Keratinocyte (primary cell): ENCODE measurements at places on chromosomes 3 and 15.

DNA sequence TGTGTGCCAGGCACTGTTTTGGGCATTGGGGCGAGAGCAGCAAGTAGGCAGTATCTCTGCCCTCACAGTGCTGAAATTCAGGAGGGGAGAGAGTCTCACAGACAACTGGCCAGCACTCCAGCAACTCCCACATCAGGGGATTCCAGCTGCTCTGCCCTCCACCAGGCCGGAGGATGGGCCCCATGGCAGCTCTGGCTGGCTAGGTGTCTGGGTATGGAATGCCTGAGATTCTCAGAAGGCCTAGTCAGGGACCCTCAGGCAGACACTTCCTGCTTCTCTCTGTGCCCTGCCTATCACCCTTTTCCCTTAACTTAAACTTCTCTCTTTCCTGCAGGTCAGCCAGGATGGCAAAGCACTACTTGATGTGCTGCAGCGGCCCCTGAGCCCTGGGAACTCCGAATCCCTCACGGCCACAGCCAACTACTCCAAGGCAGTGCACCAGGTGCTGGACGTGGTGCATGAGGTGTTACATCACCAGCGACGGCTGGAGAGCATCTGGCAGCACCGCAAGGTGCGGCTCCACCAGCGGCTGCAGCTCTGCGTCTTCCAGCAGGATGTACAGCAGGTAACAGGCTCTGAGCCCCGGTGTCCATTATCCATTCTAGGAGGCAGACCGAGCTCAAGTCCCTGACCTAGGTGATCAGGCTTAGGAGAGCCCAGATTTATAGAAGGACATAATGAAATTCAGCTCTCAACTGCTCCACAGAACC lies 342.2 kb upstream of the ROPN1 start:
- H3K36me3 ChIP-seq = no peaks in the 10 kb centered on the region
- DNase-seq = no peak
- no peaks in the 10 kb centered on the region for H3K4me1 ChIP-seq

- peaks cover 52% of the 10 kb centered on the region for H3K4me1 ChIP-seq
- H3K4me3 ChIP-seq = no peak overlapping the region
- peak overlapping the region; percentile 99 for H3K27ac ChIP-seq
- H3K36me3 ChIP-seq = no peaks in the 10 kb centered on the region
- no peaks in the 10 kb centered on the region for H3K27me3 ChIP-seq
- peak; percentile 83 for DNase-seq
These were observed 49.6 kb downstream of the SLMAP start for GRCh38 chr3:57805674-57806073.

DNA sequence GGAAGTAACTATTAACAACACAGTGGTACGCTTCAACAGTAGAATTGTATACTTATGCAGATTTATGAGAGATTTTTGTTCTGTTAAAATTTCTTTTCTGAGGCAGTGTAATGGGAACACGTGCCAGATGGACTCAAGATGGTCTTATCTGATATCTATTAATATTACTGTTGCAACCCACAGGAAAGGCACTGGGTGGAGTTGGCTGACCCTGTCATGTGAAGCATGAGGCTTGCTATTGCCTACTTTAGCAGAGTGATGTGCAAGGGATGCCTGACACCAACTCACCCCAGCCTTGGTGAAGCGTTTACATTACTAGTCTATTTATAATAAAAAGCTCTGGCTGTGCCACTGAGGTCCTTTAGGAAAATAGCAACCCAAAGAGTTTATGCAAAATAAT lies 19.8 kb upstream of the ARNT2 start:
- no peak overlapping the region for H3K4me3 ChIP-seq
- H3K36me3 ChIP-seq = no peaks in the 10 kb centered on the region
- H3K4me1 ChIP-seq = no peaks in the 10 kb centered on the region
- no peak for DNase-seq
- H3K27me3 ChIP-seq = no peaks in the 10 kb centered on the region
- H3K27ac ChIP-seq = no peak overlapping the region

- peaks cover 6% of the 10 kb centered on the region for H3K36me3 ChIP-seq
- no peak overlapping the region for H3K27ac ChIP-seq
- H3K27me3 ChIP-seq = no peaks in the 10 kb centered on the region
These were observed 66.4 kb downstream of the PTPRG start for GRCh38 chr3:61627768-61628185.

DNA sequence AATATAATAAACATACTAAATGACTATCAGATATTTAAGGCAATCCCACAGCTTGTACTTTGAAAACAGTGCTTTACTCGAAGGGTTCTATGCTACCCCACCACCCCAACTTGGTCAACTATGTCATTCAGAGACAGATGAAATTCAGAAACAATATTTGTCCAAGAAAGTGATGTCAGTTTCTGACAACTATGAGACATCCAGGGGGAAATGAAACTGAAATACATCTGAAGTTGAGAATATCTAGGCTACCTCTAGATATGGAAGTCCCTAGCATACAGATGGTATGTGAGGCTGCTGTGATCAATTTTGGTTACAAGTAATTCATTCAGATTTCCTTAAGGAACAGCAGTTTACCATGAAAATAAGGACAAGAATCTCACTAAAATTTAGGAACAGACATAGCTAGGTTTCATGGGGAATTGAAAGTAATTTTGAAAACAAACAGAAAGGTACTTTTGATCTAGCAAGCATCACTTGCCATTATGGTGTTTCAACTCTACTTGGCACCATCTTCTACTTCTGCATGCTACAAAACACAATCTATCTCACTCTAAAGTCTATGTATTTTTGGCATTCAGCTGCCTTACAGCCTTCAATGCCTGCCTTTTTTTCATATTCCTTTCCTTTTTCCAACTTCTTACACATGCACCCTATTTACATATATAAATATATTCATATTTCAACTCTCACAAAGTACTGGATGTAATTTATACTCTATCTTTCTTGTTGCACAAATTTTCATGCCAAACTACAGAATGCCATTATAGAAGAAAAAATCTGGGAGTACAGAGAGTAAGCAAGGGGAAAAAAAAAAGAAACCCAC lies 21.7 kb downstream of the ATG3 start:
- no peaks in the 10 kb centered on the region for H3K4me1 ChIP-seq

- DNase-seq = no peak
- H3K27ac ChIP-seq = no peak overlapping the region
- H3K4me1 ChIP-seq = no peaks in the 10 kb centered on the region
- no peak overlapping the region for H3K4me3 ChIP-seq
- H3K36me3 ChIP-seq = no peaks in the 10 kb centered on the region
These were observed 1001.4 kb downstream of the SQOR start for GRCh38 chr15:46636206-46636605.

GRCh38 chr3:78495301-78495700 lies 1272.5 kb downstream of the ROBO1 start:
- no peak overlapping the region for H3K27ac ChIP-seq
- no peak overlapping the region for H3K4me3 ChIP-seq
- no peaks in the 10 kb centered on the region for H3K4me1 ChIP-seq
- H3K27me3 ChIP-seq = no peaks in the 10 kb centered on the region
- DNase-seq = no peak

DNA sequence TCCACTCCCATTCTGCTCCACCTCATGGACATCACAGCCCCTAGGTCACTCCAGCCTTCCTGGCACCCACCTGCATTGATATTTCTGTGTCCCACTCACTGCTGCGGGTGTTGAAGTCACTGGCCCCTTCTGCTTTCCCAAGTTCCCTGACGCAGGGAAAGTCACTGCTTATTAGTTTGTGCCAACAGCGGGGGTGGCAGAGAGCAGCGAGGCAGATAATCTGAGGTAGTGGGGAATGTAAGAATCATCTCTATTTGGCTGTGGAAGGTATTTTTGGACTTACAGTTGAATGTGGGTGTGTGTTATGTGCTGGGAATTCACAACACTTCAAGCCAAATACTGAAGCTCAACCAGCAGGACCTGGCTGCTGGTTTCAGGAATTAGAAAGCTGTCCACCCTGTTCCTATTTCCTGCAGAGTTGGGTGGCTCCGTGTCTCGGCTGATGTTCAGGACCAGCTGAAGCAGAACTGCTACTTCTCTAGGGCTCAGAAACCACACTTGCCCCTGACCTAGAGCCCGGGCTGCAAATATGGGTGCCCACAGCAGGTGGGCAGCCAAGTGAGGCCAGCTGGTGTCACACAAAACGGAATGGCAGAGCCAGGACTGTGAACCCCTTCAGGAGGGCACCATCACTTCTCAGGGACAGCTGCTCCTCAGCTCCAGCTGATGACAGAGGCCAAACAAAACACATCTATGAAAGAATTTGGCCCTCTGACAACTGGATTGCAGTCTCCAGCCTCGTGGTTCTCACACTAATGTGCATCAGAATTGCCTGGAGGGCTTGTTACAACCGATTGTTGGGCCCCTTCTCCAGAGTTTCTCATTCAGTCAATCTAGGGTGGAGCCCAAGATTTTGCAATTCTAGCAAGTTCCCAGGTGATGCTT lies 57.7 kb downstream of the SEMA5B start:
- H3K27me3 ChIP-seq = peaks cover 39% of the 10 kb centered on the region
- H3K4me1 ChIP-seq = peaks cover 3% of the 10 kb centered on the region
- H3K36me3 ChIP-seq = no peaks in the 10 kb centered on the region
- H3K27ac ChIP-seq = no peak overlapping the region

DNA sequence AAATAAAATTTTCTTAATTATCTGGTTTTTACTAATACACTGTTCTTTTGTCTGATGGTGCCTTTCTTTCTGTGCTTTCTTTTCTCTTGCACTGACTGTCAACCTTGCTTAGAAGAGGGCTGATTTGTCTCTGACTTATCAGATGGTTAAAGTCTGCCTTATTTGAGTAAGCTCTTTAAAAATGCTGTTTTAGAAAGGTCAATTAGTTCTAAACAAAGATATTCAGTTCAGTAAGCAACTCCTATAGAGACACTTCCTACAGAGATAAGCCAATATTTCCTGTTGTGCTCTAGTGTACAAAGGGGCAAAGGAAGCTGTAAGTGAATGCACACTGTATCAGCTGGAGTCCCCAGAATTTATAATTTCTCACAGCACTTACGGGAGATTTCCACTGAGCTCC lies 153.4 kb upstream of the TSPAN3 start:
- DNase-seq = no peak
- H3K27me3 ChIP-seq = no peaks in the 10 kb centered on the region
- no peak overlapping the region for H3K27ac ChIP-seq
- no peaks in the 10 kb centered on the region for H3K36me3 ChIP-seq

DNA sequence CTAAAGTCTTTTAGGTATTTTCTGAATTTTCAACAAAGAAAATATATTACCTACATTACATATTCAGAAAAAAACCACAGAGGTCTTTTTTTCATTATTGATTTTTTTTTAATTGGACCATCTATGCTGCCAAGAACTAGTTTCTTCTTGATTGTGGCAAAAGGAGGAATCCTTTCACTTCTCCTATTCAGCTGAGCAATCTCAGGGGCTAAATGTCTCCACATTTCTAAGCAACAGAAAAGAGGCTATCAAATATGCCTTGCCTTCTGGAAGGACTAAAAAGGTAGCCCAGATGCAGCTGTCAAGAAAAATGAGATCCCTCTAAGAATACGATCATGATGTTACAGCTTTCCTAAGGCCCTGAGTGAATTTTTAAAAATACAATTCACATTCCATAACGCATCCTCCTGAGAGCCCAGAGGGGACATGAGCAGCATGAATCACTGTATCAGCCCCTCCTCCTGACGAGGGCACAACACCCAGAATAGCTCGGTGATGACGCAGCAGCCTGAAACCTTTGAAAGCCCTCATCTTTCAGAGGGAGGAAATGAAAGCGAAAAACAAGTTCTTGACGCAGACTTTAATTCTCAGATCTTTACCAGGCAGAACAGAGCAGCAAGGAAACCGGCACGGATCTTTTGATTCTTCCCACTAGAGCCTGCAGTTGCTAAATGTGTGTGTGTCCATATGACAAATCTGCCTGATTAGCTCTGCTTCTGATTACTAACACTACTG lies 24.6 kb downstream of the RUBCN start:
- H3K36me3 ChIP-seq = peaks cover 3% of the 10 kb centered on the region
- H3K27me3 ChIP-seq = no peaks in the 10 kb centered on the region
- H3K4me3 ChIP-seq = no peak overlapping the region
- peaks cover 18% of the 10 kb centered on the region for H3K4me1 ChIP-seq
- peak overlapping the region; percentile 97 for H3K27ac ChIP-seq

DNA sequence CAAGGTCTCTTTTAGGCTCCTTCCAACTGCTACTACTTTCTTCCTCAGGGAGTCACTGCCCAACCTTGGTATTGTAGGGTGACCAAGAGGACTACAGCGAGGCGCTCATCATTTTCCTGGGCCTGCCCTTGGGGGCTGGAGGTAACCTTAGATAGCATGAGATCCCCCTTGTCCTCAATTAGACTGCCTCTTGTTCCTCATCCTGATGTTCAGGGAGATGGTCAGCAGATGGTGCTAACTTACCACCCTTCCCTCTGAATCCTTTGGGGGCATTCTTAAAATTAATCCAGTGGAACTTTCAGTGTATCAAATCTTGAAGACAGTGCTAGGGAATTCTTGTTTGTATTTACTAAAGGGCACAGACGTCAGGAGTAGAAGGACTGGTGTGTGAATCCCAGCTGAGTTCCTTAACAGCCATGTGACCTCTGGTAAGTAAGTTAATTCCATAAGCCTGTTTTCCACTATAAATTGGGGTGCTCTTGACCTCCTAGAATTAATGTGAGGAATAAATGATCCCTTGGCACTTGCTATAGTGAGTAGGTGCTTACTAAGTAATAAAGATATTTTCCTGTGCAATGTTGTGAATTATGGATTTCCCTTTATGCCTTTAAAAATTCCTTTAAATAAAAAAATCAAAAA lies 4.1 kb upstream of the CLPX start:
- H3K4me3 ChIP-seq = no peak overlapping the region
- no peak for DNase-seq
- H3K27ac ChIP-seq = no peak overlapping the region
- H3K36me3 ChIP-seq = no peaks in the 10 kb centered on the region

DNA sequence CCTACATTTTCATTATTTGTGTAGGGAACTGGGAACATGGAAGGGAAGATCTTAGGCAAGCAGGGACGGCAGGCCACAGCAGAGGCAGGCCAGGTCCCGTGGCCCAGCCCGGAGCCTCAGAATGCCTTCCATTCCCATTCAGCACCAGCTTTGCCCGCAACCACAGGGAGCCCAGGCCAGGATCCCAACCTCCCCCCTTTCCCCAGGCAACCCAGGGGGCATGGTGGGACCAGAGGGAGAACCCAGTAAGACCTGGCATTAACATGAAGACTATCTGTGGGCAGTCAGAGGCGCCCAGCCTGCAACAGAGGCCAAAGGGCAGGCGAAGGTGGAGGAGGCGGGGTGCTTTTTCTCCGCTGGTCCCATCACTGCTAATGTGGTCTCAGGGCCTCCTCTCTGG lies 135.6 kb downstream of the TPRA1 start:
- H3K4me1 ChIP-seq = peaks cover 21% of the 10 kb centered on the region
- no peak for DNase-seq
- H3K4me3 ChIP-seq = no peak overlapping the region
- no peaks in the 10 kb centered on the region for H3K27me3 ChIP-seq
